Effector CD4-positive, alpha-beta T cell (primary cell): ENCODE measurements at places on chromosomes 6 and 20.

GRCh38 chr6:74333406-74333805, 637.4 kb downstream of the CD109 start:
- no peak for DNase-seq

DNA sequence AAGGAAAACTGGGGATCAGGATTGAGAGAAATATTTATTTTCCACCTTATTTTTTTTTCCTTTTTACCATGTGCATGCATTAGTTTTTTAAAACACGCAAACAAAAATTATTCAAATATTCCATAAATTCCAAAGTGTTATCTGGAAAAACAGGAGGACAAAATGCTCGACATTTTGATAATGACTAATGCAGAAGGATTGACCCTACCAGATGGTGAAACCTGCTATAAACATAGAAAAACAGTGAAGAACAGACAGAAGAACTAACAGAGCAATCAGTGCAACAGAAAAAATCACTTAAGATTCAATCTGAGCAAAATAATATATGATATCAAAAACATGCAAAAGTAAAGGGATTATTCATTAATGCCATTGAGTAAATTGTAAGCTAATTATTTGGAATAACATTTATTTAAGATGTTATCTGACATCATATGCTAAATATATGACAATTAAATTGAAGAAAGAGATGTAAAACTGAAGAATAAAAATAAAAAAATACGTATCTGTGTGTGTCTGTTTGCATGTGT, 218.4 kb downstream of the LMBRD1 start:
- DNase-seq: no peak

DNA sequence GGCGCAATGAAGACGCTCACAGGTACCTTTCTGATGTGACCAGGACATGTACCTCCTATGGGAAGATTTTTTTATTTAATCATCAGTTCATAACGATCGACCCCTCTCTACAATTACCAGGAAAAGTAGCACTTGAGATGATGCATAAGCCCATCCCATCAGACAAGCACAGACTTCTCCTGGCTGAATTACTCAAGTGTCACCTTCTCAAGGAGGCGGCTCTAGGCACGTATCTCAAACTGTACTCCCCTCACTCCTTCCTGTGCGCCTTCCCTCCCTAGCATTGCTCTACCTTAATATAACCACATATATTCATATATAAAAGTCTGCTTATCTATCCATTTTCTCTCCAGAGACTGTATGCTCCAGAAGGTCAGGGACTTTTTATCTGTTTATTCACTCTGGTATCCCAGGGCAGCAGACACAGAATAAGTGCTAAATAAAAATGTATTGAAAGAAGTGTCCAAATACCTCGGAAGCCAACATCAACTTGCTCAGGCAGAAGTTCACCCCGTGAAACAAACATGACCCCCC, 71.5 kb downstream of the CNKSR3 start:
- DNase-seq: no peak

DNA sequence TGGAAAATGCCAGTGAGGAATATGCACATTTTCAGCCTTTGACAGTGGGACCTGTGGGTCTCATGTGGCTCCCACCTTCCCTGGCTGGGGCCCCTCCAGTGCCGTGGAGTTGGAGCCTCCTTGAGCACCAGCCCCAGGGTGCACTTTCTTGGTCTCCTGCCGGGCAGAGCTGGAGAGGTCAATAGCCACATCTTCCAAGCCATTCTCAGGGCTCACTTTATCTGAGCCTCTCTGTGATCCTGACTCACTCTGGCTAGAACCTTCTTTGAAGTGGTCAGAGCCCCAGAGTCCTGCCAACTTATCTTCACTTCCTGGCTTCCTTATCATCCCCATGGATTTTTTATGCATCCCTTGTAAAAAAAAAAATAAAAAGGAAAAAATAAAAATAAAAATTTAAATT, 5.7 kb downstream of the VSX1 start:
- no peak for DNase-seq

DNA sequence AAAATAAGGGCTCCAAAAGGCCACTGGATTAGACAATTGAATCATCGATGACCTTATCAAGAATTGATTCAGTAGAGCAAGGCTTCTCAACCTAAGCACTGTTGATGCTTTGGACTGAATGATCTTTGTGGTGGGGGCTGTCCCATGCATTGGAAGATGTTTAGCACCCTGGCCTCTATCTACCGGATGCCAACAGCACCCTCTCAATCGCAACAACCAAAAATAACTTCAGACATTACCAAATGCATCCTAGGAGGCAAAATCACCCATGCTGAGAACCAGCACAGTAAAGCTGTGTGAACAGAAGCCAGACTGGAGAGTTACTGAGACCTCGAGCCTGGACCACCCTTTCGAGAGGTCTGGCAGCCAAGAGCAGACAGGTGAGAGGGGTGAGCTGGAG, 67.5 kb downstream of the TBC1D7 start:
- DNase-seq: no peak

GRCh38 chr20:50428097-50428828, 81.9 kb upstream of the PTPN1 start:
- no peak for DNase-seq

DNA sequence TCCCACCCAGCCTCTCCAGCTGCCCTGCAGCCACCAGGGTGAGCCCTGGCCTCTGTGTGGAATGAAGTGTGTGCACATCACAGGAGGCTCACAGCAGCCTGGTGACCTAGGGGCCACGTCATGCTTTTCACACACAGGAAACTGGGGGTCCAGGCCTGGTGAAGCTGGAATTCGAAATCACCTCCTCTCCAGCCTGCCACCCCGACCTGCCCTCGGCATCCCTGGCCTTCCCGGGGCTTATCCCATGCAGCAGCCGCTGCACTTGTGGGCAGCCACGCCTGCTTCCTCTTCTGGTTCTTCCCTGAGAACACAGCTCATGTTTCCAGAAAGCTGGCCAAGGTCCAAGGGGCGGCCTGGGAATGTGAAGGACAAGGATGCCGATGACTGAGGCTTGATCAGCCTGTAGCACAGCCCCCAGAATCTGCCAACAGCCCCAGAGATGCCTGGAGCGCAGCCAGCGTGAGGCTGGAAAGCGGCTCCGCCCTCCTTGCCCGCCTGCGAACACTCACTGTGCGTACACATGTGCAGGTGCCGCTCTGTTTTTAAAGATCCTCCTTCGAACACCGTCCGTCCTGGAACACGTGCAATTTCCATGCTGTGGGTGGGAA, 4.2 kb upstream of the NTSR1 start:
- no peak for DNase-seq

DNA sequence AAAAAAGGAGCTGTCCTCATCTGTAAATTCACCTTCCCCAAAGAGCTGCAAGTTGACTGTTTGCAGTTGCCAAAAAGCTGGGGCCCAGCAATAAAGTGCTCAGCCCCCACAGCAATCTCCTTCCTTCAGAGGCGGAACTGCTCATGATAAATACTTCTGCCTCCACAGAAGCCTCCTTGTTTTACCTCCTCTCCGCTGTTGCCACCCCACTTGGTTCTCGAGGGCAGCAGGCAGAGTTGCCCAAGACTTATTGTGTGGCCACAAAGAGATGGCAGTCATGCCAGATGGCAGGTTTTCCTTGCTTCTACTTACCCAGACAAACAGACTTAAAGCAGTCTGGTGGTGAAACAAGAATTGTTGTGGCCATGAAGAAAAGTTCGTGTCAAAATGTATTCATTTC, 66.3 kb downstream of the SLX4IP start:
- DNase-seq: no peak

- DNase-seq: no peak
Measured at GRCh38 chr20:48962976-48963771, 41.7 kb downstream of the ARFGEF2 start.

GRCh38 chr6:31426395-31427354, 23.3 kb downstream of the MICA start:
- no peak for DNase-seq
